ENCODE measurements at places on chromosomes 6 and 20.

- no peak for DNase-seq
Measured at GRCh38 chr6:118501765-118502164, 46.3 kb upstream of the PLN start.

GRCh38 chr6:13531956-13532355 lies 42.4 kb upstream of the SIRT5 start:
- DNase-seq: no peak

DNA sequence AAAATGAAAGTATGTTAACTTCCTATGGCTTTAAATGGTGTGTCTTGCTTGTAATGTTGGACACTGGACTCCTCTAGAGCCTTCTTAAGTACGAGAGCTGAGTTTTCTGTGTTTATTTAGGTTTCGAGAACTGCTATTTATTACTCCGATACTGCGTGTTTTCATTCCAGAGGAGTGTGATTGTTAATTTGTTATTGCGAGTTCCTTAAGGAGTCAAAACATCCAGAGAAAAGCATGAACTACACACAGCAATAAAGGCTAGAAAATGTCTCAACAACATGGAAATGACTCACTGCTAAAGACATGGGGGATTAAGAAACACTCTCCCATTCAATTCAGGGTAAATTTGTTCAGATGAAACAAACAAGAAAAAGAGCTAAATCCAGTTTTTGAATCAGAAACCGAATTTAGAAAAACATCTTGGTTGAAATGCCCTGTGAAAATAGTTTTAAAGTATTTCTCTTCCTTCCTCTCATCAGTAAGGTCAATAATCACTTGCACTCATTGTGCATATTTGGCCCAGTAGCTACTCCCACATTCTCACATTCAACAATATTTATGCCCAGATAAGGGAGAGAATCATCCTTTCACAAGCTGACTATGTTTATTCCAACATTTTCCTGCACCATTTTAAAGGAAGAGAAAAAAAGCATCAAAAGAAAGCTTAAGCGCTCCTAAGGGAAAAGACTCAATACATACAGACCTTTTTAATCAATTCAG lies 36.0 kb downstream of the ATXN1 start:
- DNase-seq: no peak

- no peak for DNase-seq
Measured at GRCh38 chr20:11136691-11137090, 462.9 kb upstream of the JAG1 start.

GRCh38 chr20:37610203-37610798 lies 82.6 kb upstream of the BLCAP start:
- no peak for DNase-seq

DNA sequence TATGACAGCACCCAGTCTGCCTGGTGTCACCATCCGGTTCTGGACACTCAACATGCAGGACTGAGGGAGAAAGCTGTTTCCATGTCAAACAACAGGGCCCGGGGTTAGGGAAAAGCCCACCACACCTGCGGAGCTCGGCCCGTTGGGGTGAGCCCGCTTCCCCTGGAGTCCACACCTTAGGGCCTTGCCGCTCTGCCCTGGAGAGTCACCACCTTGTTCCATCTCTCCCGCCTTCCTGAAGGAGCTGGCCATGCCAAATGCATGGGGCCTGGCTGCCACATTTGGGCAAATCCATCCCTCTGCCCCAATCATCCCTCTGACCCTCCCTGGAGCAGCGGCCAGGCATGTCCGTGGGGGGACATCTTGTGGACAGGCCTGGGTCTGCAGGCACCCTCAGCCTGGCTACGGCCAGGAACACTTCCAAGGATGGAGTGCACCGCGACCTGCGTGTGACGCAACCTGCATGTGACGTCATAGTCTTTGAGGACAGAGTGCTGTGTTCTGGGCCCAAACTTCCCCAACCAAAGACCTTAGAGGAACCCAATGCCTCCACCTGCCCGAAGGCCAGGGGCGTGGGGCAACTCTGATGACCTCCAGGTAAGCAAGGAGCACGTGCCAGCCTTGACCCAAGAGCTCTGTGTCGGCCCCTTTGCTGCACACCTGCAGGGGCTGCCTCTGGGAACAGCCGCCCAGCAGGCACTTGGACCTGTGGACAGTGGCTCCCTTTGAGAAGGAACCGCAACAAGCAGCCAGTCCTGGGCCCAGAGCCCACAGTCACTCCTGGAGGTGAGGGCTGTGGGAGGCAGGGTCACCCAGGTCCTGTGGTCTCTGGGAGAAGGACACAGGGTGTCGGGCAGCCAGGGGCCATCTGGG lies 1.7 kb downstream of the CABLES2 start:
- DNase-seq: no peak

Measured in SIG-M5 (cell line).